Vagina (tissue), 2 donors: ENCODE measurements at places on chromosomes 5 and 9.

DNA sequence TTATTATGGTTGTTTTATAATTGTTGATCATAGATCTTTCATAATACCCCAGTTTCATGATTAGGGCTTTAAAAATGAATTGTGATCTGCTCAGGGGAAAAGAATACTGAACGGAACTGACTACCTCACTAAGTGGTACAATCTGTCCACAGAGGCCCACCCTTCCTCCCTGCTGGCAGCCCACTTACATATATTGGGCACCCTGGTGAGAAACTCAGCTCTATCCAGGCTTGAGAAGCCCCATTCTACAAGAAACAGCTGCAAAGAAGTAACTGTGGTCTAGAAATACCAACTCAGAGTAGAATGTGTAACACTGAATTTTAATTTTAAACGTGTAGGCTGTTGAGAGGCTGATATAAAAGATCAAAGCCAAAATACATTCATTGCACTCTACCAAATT lies 46.9 kb downstream of the TSSK1B start:
- no peak overlapping the region for H3K4me3 ChIP-seq
- no peaks in the 10 kb centered on the region for H3K4me1 ChIP-seq
- no peak for DNase-seq
- H3K27me3 ChIP-seq: no peaks in the 10 kb centered on the region
- no peaks in the 10 kb centered on the region for H3K36me3 ChIP-seq
- H3K27ac ChIP-seq: no peak overlapping the region

DNA sequence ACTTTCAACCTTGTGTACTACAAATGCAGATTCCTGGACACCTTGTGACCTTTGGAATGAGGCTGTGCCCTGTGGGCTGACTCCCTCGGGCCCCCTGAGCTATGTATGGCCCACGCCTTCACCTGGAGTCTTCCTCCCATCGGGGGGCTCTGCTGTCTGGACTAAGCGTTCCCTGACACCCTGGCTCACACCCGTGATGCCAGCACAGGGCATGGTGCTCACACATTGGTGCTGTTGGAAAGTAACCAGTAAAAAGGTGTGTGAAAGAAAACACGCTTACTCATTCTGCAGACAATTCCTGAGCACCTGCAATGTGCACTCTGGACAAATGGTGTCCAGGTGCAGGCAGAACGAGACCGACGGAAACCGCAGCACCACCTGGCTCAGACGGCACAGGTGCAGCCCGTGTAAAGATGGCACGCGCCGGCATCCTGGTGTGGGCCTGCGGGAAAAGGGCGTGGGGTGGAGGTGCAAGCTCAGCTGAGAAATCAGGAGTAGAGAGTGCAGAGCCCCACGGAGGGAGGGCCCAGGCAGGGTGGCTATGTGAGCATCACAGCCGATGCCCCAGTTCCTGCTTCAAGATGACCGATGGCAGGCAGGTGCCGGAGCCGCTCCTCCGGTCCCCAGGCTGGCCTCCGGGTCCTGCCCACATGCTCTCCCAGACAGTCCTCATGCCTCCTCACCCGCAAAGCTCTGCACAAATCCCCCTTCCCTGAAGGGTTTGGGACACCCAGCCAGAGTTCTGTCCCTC lies 11.0 kb downstream of the LPCAT1 start:
- H3K27me3 ChIP-seq: no peaks in the 10 kb centered on the region
- H3K27ac ChIP-seq: no peak overlapping the region
- no peak overlapping the region for H3K4me3 ChIP-seq

- no peaks in the 10 kb centered on the region for H3K27me3 ChIP-seq
- DNase-seq: no peak
- no peak overlapping the region for H3K4me3 ChIP-seq
- no peaks in the 10 kb centered on the region for H3K36me3 ChIP-seq
- H3K4me1 ChIP-seq: no peaks in the 10 kb centered on the region
Measured at GRCh38 chr5:89346573-89346972, 463.6 kb upstream of the MEF2C start.

DNA sequence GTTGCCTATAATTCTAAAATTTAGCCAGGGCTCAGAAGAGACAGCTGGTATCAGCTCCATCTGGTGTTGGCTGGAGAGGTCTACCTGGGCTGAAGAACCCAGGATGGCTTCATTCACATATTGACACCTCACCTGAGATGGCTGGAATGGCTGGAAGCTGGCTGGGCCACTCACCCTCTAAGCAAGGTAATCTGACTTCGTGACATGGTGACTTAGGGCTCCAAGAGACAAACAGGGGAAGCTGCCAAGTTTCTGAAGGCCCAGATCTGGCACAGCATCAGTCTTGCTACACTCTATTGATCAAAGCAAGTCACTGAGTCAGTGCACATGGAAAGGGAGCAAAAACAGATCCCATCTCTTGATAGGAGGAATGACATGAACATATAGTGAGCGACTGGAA lies 102.3 kb downstream of the EPB41L4A start:
- H3K27me3 ChIP-seq: no peaks in the 10 kb centered on the region
- DNase-seq: no peak
- peaks cover 29% of the 10 kb centered on the region for H3K4me1 ChIP-seq
- no peak overlapping the region for H3K4me3 ChIP-seq
- no peaks in the 10 kb centered on the region for H3K36me3 ChIP-seq
- no peak overlapping the region for H3K27ac ChIP-seq

GRCh38 chr9:128257086-128257825 lies 18.6 kb downstream of the GOLGA2 start:
- H3K27me3 ChIP-seq: no peaks in the 10 kb centered on the region
- H3K4me1 ChIP-seq: no peaks in the 10 kb centered on the region
- no peak overlapping the region for H3K27ac ChIP-seq
- no peak overlapping the region for H3K4me3 ChIP-seq
- peaks cover 59% of the 10 kb centered on the region for H3K36me3 ChIP-seq
- DNase-seq: no peak

GRCh38 chr9:104991144-104991953 lies 63.4 kb upstream of the ABCA1 start:
- peaks cover 43% of the 10 kb centered on the region for H3K4me1 ChIP-seq
- no peaks in the 10 kb centered on the region for H3K36me3 ChIP-seq
- H3K27ac ChIP-seq: peak overlapping the region; percentile 94
- H3K4me3 ChIP-seq: peak overlapping the region; percentile 68

GRCh38 chr5:68329554-68330255 lies 114.1 kb downstream of the PIK3R1 start:
- H3K27ac ChIP-seq: no peak overlapping the region
- H3K4me1 ChIP-seq: no peaks in the 10 kb centered on the region
- no peak for DNase-seq
- H3K27me3 ChIP-seq: no peaks in the 10 kb centered on the region
- H3K36me3 ChIP-seq: no peaks in the 10 kb centered on the region

GRCh38 chr9:12933957-12934356 lies 159.1 kb downstream of the LURAP1L start:
- no peaks in the 10 kb centered on the region for H3K36me3 ChIP-seq
- DNase-seq: no peak
- H3K27ac ChIP-seq: no peak overlapping the region
- H3K4me1 ChIP-seq: no peaks in the 10 kb centered on the region

- DNase-seq: no peak
- no peaks in the 10 kb centered on the region for H3K27me3 ChIP-seq
- H3K4me1 ChIP-seq: peaks cover 11% of the 10 kb centered on the region
- H3K36me3 ChIP-seq: no peaks in the 10 kb centered on the region
- H3K4me3 ChIP-seq: no peak overlapping the region
Measured at GRCh38 chr9:21687351-21687750, 115.1 kb upstream of the MTAP start.

- H3K27me3 ChIP-seq: no peaks in the 10 kb centered on the region
- no peaks in the 10 kb centered on the region for H3K36me3 ChIP-seq
- H3K4me1 ChIP-seq: peaks cover 16% of the 10 kb centered on the region
- no peak overlapping the region for H3K27ac ChIP-seq
- no peak overlapping the region for H3K4me3 ChIP-seq
Measured at GRCh38 chr5:431001-431710, 11.8 kb upstream of the EXOC3 start.

DNA sequence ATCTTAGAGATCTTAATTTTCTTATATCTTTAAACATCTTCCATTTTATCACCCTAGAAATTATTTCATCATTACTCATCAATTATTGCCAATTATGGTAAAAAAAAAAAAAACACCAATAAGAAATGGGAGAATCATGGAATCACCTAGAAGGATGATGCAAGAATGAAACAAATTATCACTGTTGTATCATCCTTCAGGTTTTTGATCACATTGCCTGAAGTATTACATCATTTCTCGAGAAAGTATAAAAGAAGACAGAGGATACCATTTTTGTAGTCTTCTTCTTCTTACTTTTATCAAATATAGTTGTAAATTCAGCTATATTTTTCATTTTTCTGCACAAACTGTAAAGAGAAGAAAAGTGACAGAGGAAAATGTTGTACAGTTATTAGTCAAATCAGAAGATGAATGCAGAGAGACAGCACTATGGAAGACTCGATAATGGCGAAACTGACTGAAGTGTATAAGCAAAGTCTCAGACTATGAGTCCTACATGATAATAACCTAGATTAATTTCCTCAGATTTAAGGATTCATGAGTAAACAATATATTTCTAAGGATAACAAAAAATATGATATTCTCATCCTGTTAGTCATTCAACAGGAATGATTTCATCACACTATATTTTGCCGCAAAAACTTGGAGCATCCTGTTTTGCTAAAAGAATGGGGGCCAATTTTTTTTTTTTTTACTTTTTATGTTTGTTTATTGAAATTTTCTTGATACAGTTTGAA lies 5.9 kb upstream of the STC2 start:
- H3K27me3 ChIP-seq: no peaks in the 10 kb centered on the region
- no peak for DNase-seq
- no peak overlapping the region for H3K27ac ChIP-seq
- H3K4me1 ChIP-seq: peaks cover 9% of the 10 kb centered on the region

GRCh38 chr9:4574657-4575243 lies 84.5 kb downstream of the SLC1A1 start:
- H3K27me3 ChIP-seq: no peaks in the 10 kb centered on the region
- H3K4me1 ChIP-seq: no peaks in the 10 kb centered on the region
- no peak overlapping the region for H3K4me3 ChIP-seq
- no peak for DNase-seq
- no peaks in the 10 kb centered on the region for H3K36me3 ChIP-seq
- no peak overlapping the region for H3K27ac ChIP-seq

GRCh38 chr9:94588681-94589080 lies 4.9 kb downstream of the FBP2 start:
- no peaks in the 10 kb centered on the region for H3K27me3 ChIP-seq
- no peak overlapping the region for H3K27ac ChIP-seq
- no peak overlapping the region for H3K4me3 ChIP-seq
- no peaks in the 10 kb centered on the region for H3K4me1 ChIP-seq
- no peaks in the 10 kb centered on the region for H3K36me3 ChIP-seq

- no peak overlapping the region for H3K4me3 ChIP-seq
- H3K27ac ChIP-seq: no peak overlapping the region
- H3K4me1 ChIP-seq: peaks cover 31% of the 10 kb centered on the region
- H3K27me3 ChIP-seq: no peaks in the 10 kb centered on the region
- H3K36me3 ChIP-seq: no peaks in the 10 kb centered on the region
Measured at GRCh38 chr9:125556046-125556721, 150.8 kb downstream of the MAPKAP1 start.

GRCh38 chr9:82313697-82314096 lies 325.1 kb downstream of the SPATA31D1 start:
- DNase-seq: no peak
- H3K27ac ChIP-seq: no peak overlapping the region
- H3K36me3 ChIP-seq: no peaks in the 10 kb centered on the region
- H3K27me3 ChIP-seq: no peaks in the 10 kb centered on the region
- no peak overlapping the region for H3K4me3 ChIP-seq
- H3K4me1 ChIP-seq: no peaks in the 10 kb centered on the region

GRCh38 chr5:55724281-55724680 lies 12.2 kb upstream of the SLC38A9 start:
- H3K4me3 ChIP-seq: no peak overlapping the region
- no peaks in the 10 kb centered on the region for H3K27me3 ChIP-seq
- H3K36me3 ChIP-seq: no peaks in the 10 kb centered on the region
- H3K4me1 ChIP-seq: no peaks in the 10 kb centered on the region
- no peak overlapping the region for H3K27ac ChIP-seq

DNA sequence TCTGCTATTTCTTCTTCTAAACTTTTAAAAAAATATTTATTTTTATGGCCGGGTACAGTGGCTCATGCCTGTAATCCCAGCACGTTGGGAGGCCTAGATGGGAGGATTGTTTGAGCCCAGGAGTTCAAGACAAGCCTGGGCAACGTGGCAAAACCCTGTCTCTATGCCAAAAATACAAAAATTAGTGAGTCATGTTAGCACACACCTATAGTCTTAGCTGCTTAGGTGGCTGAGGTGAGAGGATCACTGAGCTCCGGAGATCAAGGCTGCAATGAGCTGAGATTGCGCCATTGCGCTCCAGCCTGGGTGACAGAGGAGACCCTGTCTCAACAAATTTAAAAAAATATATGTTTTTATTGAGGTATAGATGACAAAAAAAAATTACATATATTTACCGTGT lies 5.6 kb downstream of the AP3S1 start:
- H3K36me3 ChIP-seq: no peaks in the 10 kb centered on the region
- no peak for DNase-seq
- no peaks in the 10 kb centered on the region for H3K27me3 ChIP-seq
- no peak overlapping the region for H3K27ac ChIP-seq
- H3K4me3 ChIP-seq: no peak overlapping the region

DNA sequence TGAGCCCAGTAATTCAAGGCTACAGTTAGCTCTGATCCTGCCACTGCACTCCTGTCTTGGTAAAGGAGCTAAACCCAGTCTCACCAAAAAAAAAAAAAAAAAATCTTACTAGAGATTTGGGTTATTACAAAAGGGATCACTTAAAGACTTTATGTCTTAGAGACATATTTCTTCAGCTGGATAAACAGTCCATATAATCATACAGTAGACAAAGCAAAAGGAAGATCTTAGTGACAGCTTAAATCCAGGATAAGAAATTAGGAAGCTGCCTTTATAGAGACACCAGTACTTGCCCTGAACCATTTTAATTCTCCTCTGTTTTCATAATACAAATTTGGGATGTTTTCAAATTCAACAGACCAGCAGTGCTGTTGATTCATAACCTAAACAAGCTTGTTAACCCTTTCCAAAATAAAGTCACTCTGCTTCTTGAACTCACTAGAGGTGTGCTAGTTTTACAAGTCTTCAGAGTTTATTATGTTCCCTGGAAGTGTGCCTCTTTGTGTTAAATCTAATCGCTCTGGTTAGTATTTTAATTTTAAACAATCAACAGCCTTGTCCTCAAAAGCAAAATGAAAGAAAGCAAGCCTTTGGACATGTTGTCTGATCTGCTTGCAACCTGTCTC lies 255.5 kb downstream of the ARRDC3 start:
- no peaks in the 10 kb centered on the region for H3K36me3 ChIP-seq
- peaks cover 50% of the 10 kb centered on the region for H3K4me1 ChIP-seq
- peak overlapping the region; percentile 71 for H3K27ac ChIP-seq
- H3K27me3 ChIP-seq: no peaks in the 10 kb centered on the region
- no peak overlapping the region for H3K4me3 ChIP-seq

GRCh38 chr9:72864327-72864726 lies 88.5 kb downstream of the ALDH1A1 start:
- DNase-seq: no peak
- H3K4me3 ChIP-seq: no peak overlapping the region
- H3K27ac ChIP-seq: no peak overlapping the region
- no peaks in the 10 kb centered on the region for H3K4me1 ChIP-seq
- H3K27me3 ChIP-seq: no peaks in the 10 kb centered on the region

- no peaks in the 10 kb centered on the region for H3K27me3 ChIP-seq
- no peak for DNase-seq
- no peak overlapping the region for H3K4me3 ChIP-seq
- H3K27ac ChIP-seq: no peak overlapping the region
Measured at GRCh38 chr5:38316544-38317224, 58.3 kb downstream of the EGFLAM start.
